Right atrium auricular region (tissue), 2 donors: ENCODE measurements at places on chromosomes 7 and 10.
A peak's percentile ranks its signal among the peaks of the same experiment; 100 is the strongest.

DNA sequence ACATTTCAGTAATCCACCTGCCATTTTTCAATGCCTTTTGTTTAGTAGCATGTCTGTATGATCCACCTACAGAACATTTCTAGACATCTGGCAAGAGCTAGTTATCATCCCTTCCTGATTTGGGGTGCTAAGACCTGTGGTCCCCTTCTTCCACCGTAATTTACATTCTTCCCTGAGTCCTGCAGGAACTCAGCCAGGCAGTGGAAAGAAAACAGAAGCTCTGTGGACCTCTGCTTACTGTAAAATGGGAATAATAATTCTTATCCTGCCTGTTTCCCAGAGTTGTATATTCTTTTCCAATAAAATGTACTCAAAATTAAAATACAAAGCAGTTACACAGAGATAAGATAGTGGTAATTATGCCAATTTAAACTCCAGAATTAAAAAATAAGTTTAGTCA is 126.9 kb downstream of the TCF7L2 start:
- no peak for DNase-seq

DNA sequence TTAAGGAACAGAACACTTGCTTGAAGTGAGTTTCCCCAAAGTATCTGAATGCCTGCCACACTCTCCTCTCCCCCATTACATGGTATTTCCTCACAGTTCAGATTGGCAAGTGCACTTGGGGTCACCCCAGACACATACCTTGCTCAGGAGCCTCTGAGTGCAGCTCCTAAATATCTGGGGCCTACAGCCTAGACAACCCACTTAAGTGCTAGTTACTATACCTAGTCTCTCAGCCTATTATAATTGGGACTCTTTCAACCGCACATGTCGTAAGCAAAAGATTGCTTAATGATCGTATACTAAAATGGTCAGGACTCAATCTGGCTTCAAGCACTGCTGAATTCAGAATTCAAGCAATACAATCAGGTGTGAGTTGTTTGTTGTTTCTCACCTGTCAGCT is 19.9 kb downstream of the TMEM176B start:
- peak; percentile 32 for DNase-seq

- DNase-seq, result no peak
Measured at GRCh38 chr7:35905555-35905954, 104.7 kb downstream of the SEPTIN7 start.

DNA sequence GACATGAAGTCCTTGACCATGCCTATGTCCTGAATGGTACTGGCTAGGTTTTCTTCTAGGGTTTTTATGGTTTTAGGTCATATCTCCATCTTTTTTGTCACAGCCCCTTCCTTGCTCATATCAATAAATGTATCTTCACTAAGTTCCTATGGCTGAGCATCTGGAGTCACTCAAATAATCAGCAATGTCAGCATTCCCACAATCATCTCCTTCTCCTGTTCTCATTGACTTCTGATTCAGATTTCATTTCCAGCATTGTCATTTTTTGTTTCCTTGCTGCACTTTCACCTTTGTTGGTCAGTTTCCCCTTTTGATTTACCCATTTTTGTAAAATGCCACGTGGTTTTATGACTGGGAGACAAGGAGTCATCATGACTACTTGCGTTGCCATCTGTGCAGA is 181.2 kb downstream of the BICC1 start:
- DNase-seq, result no peak

- DNase-seq, result no peak
Measured at GRCh38 chr7:801940-802381, 30.3 kb upstream of the SUN1 start.

DNA sequence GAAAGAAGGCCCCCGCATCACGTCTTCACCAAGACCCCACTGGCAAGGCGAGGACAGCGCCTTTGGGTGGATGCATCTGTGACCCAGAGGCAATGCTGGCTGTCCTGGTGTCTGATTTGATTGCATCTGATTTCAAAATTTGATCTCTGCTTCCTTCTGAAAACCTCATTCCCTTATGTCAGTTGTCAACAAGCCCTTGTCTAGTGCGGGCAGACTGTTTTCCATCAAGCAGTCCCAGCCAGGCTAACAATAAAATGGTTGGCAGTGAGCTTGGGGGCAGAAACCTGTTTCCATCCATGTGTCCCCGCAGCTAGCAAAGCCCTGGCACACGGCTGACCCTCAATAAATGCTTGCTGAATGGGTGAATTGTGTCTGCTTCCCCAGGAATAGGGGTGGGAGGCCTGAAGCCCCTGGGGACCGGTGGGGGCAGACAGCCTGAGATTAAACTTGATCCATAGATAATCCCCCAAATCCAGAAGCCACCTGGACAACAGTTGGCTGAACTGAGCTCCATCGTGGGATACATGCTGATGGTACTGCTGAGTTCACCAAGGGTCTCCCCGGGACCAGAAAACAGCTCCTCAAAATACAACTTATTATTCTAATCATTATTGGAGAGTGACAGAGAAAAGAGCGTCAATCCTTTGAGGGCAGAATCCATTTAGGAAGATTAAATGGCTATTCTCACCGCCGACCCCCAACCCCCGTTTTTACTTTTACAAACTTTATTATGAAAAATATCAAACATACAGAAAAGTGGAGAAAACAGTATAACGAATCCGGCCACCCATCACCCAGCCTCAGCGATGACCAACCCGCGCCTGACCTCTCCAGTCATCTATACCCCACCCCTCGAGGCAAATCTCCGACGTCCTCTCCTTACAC is 912 bp upstream of the DUSP5 start:
- DNase-seq, result no peak

GRCh38 chr10:103552856-103553742 is 59.6 kb downstream of the NEURL1 start:
- DNase-seq, result no peak

GRCh38 chr7:45574416-45574668 is 174 bp downstream of the ADCY1 start:
- no peak for DNase-seq

DNA sequence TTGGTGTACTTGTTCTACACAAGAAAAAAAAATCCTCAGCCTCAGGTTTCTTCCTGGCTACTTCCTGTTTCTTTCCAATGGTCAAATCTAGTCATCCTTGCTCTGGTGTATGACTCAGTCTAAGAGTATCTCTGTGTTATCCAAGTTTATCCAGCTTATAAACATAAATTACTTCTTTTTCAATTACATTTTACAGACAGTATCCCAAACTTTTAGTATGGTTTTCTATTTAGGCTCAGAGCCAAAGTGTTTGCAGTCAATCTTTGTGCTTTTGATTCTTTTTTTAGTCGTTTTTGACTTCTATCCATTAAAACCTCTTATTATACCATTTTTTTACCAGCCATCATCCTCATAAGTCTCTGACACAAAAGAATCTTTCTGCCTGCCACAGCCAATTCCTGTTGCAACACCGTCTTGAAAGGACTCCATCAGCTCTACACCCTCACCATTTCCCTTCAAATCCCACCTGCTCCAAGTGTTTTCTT is 294.6 kb downstream of the PTEN start:
- DNase-seq, result no peak

DNA sequence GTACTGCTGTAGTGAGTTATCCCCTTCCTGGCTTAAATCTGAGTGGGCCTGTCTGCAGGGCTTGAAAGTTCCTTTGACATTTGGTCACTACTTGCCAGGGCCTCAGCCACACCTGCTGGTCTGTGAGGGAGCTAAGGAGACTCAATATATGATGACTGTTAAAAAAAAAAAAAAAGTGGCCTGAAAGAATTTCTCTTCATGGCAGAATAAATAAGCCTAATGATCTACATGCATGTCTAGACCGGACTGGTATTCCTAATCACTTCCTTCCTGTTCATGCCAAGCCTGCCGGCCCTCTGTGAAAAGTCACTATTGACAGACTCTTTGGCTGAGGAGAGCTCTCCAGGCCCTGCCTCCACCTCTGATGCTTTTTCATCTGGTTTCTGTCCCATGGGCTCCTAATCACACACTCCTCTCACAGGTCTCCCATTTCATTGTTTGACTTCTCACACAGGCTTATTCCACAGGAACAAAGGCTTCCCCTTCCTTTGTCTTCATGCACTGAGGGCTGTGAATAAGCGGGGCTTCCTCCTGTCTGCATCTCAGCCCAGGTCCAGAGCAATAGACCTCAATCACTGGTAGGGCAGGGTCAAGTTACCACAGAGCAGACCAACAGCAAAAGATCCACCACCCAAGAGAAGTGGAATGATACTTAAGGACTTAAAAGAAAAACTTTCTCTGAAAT is 99.1 kb upstream of the SEC61G start:
- DNase-seq, result no peak

DNA sequence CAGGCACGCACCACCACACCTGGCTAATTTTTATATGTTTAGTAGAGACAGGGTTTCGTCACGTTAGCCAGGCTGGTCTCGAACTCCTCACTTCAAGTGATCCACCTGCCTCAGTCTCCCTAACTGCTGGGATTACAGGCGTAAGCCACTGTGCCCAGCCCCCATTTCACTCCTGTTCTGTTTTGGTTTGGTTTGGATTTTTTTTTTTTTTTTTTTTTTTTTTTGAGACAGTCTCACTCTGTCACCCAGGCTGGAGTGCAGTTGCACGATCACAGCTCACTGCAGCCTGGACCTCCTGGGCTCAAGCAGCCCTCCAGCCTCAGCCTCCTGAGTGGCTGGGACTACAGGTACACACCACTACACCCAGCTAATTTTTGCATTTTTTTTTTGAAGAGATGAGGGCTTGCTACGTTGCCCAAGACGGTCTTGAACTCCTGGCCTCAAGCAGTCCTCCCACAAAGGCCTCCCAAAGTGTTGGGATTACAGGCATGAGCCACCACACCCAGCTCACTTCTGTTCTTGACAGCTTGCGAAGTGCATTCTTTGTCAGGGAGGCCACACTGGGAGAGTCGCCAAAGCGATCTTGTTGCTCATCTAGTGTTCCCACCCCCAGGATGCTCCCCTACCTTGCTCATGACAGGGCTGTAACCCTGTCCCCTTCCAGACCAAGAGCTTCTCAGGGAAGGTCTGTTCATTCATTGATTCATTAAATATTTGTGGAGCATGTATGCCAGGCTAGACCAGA is 229.1 kb downstream of the CUX1 start:
- DNase-seq, result no peak

DNA sequence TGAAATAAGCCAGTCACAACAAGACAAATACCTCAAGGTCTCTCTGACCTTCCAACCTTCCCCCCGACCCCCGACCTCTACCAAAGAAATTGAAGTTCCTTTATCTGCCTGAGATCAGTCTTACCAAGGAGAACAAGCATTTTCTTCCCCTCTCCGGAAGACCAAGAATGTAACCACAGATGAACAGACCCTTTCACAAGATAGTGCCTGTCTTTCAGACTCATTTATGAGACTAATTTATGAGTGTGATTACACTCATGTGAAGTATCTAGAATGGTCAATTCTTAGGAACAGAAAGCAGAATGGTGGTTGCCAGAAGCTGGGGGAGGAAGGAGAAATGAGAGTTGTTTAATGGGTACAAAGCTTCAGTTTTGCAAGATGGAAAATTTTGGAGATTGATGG is 108.9 kb upstream of the MKLN1 start:
- DNase-seq, result no peak

GRCh38 chr7:6268023-6268900 is 4.2 kb downstream of the CYTH3 start:
- no peak for DNase-seq

DNA sequence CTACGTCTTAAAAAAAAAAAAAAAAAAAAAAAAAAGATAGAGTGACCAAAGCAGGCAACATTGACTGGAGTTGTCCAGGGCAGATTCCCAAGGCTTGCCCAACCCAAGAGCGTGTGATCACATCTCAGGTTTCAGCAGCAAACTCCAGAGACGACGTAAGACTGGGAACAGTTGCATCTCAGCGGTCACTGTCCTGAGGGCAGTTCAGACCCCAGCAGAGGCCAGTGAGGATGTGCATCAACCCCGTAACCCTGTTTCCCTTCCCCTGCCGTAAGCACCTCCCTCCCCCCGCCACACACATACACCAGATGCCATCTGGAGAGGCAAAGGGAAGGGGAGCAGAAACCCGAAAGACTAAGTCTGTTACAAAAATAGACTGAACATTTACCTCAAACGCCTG is 19.3 kb upstream of the TOMM7 start:
- DNase-seq, result no peak

GRCh38 chr10:129945064-129945463 is 19.0 kb downstream of the EBF3 start:
- no peak for DNase-seq

- no peak for DNase-seq
Measured at GRCh38 chr7:107659666-107660065, 962 bp upstream of the SLC26A4 start.

- DNase-seq, result no peak
Measured at GRCh38 chr10:6082496-6083395, 6.1 kb upstream of the RBM17 start.

DNA sequence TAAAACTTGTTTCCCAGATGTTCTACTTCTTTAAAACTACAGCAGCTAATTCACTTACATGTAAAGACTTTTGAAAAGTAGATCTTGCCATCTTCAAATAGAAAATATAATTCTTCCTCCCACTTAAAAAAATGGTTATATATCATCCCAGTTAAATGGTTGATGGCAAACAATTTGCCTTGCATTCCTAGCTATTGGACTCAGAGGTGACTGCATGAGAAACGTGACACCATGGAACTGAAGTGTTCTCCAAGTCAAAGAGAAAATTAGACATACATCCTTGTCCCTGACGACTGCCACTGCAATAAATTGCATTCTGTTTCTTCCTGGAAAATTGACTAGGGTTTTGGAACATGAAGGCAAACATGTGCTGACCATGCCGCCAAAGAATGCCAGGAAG is 95.0 kb upstream of the POM121L12 start:
- no peak for DNase-seq

- no peak for DNase-seq
Measured at GRCh38 chr7:29147821-29148220, 1.5 kb upstream of the CPVL start.

- no peak for DNase-seq
Measured at GRCh38 chr7:55570218-55570873, 2.0 kb downstream of the VOPP1 start.

DNA sequence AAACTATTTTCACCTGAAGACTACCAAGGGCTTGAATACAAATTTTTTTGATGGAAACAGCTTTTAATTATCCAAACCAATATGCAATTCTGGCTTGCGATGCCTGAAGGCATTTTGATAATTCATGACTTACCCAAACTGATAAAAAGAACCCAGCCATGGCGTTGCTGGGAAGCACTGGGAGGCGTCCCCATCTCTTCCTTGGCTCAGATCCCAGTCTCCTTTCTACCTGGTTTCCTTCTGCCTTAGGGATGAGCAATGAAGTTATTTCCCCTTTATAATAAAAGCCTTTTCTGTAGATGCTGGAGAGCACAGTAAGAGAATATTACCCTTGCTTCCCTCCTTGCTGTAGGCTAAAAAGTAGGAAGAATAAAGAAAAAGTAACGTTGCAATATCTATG is 129.1 kb upstream of the ANK3 start:
- DNase-seq, result no peak

GRCh38 chr7:43537765-43538403 is 45.0 kb upstream of the STK17A start:
- DNase-seq, result no peak

GRCh38 chr10:95395947-95396449 is 105.2 kb upstream of the PDLIM1 start:
- DNase-seq, result no peak

- DNase-seq, result peak; percentile 61
Measured at GRCh38 chr7:69773535-69774225, 175.4 kb downstream of the AUTS2 start.
